ENCODE measurements at places on chromosomes 5 and 9.

- DNase-seq = no peak
Observed at GRCh38 chr9:107673861-107674720, 184.5 kb upstream of the KLF4 start.

DNA sequence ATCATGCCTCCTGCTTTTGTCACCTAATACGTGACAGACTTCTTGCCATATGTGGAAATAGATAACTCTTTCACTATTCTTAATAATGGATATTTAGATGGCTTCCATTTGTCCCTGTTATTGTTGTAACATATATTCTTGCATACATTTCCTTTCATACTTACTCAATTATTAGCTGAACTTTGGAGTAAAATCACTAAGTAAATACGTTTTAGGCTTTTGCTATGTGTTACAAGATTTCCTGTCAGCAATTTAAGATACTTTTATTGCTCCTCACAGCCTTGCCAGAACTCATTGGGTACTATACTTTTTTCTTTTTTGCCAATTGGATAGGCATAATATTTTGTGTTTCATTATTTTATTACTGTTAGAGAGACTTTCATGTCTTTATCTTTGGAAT is 26.9 kb downstream of the CCNH start:
- DNase-seq = no peak

DNA sequence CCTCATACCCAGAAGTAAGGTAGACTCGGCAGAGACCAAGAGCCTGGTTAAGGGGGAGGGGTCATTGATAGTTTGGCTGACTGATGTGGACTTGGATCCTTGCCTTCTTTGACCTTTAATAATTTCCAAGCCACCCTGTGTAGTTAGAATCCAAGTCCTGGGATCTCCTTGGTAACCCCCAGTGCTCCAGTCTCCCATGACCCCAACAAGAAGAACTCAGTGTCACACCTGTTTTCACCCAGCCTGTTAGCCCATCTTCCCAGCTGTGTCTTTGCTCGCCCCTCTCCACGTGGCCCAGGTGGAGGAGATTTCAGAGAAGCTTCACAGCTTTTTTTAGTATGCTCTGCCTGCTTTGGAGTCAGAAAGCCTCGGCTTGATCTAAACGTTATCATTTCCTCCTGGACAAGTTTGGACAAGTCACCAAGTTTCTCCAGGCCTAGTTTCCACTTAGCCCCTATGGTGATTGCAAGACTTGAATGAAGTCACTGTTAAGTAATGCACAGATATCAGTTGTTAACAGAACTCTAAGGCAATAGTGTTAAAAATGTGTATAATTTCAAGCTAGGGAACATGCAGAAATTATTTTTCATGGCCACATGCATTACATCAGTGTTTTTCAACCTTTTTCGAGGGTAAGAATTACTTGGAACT is 170.0 kb downstream of the TMEM38B start:
- no peak for DNase-seq

DNA sequence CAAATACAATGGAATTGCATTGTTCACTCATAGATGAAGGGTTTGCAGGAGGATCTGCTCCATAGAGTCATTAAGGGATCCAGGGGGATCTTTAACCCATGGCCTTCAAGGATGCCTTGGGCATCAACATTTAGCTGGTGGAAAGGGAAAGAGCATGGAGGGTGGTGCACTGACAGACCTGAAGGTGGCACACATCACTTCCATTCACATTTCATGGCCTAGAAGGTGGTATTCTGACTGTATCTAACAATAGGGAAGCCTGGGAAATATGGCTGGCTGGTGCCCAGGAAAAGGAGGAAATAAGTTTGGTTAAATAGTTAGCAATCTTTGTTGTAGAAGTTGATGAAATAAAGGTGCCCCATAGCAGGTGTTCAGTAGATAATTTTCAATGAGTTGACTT is 230.2 kb downstream of the CD180 start:
- DNase-seq = no peak

GRCh38 chr5:36505021-36505420 is 101.4 kb upstream of the SLC1A3 start:
- no peak for DNase-seq

- DNase-seq = no peak
Observed at GRCh38 chr9:109241207-109241606, 74.2 kb upstream of the FRRS1L start.

DNA sequence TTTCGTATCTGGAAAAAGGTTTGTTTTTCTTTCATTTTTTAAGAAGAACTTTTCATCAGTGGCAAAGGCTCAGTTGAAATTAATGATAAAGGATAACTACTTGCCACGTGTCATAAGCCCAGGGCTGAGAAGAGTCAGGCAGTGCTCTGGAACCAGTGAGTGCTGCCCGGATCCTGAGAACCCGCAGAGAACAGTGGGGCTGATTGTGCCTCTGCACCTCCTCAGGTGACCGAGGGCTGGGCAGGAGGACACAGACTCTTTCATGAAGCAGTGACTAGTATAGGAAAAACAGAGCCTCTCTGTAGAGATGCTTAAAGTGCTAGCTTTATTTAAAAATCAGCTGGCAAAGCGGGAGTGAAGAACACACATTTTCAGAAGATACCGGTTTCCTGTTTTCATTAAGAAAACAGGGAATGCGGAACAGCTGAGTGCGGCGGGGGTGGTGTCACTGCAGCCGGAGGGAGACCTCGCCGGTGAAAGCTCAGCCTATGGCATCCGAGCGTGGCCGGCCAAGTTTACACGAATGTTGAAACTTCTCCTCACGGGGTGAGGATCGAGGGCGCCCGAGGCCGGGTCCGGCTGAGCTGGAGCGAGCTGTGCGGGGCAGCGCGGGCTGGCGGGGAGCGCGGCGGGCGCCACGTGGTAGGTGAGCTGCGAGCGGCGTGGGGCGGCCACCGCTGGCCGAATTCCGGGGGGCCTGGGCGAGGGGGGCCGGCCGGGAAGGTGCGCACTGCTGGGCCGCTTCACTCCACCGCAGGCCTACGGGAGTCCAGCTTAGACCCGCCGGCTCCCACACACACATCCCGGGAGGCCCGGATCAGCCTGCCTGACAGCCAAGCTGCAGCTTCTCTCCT is 134.7 kb upstream of the DMRT1 start:
- no peak for DNase-seq

GRCh38 chr9:3398232-3398648 is 127.6 kb downstream of the RFX3 start:
- DNase-seq = no peak

- DNase-seq = no peak
Observed at GRCh38 chr5:19058216-19058615, 929.8 kb downstream of the CDH18 start.

GRCh38 chr5:92863666-92864065 is 717.4 kb downstream of the NR2F1-AS1 start:
- no peak for DNase-seq

GRCh38 chr9:99592834-99593574 is 228.7 kb upstream of the NR4A3 start:
- no peak for DNase-seq

GRCh38 chr5:393846-394275 is 49.1 kb upstream of the EXOC3 start:
- DNase-seq = no peak
